ENCODE measurements at places on chromosomes 7 and 10.

DNA sequence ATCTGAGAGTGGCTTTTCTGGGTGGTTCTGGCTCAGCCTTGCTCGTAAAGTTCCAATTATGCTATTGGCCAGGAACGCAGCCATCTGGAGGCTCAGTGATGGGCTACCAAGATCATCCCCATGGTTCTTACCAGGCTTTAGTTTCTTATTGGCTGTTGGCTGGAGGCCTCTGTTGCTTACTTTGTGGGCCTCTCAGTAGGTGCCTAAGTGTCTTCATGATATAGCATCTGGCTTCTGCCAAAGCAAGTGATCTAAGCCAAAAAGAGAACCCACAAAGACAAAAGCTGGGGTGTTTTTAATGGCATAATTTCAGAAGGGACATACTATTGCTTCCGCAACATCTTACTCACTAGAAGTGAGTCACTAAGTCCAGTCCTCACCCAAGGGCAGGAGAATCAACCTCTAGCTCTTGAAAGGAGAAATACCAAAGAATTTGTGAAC, 132.0 kb upstream of the MDFIC start:
- no peak for DNase-seq

GRCh38 chr7:65800890-65801341, 72.0 kb upstream of the VKORC1L1 start:
- no peak for DNase-seq

DNA sequence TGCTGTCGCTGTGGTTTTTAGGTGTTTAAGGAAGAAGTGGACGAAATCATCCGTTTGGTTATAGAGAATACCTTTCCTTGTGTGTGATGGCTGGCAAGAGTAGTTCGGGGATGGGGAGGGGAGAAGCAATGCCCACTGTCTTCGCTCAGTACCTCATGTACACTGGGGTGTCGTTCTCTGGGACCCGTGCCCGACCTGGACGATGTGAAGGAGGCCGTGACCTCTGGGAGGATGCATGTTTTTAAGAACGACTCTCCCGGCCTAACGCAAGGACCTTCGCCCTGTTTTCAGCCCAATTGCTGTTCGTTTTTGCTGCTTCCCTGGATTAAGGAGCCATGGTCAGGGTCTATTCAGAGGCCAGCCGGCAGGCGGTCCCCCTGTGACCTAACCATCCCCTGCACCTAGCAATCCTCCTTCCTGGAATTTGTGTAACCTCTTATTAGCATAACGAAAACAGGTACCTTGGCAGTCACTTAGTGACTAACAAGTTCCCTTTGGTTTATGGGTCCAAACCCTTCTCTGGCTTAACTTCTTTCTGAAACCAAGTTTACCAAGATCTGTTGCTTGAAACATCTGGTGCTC, 1.3 kb downstream of the NFE2L3 start:
- no peak for DNase-seq

- no peak for DNase-seq
These were observed 111.7 kb upstream of the CDK13 start for GRCh38 chr7:39838326-39838725.

DNA sequence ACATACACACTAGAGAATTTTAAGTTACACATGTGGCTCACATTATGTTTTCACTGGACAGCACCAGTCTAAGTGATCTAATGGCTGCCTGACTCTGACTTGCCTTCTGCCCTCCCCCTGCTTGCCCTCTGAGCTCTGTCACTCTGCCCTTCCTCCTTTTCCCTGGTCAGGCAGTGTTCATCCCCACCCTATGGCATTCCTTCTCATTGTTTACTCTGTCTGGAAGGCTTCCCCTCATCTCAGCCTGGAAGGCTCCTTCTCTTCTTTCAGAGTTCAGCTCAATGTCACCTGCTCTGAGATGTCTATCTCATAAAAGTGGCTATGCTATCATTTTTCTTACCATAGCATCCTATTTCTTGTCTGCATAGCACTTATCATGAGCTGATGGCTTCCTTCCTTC, 305.7 kb downstream of the BMPER start:
- no peak for DNase-seq
